Esophagus squamous epithelium (tissue), 5 donors: ENCODE measurements at places on chromosomes 4 and X. TPM values are rescaled to one million over a fixed set of nuclear protein-coding genes. Genes with fewer than 3 reads are reported as not detected.

Gene RPS6KA6
- 0.92 TPM for total RNA-seq

Gene POU4F2
- total RNA-seq = not detected

Gene TIGD4
- 0.38 TPM for total RNA-seq

Gene LGI2
- 0.57 TPM for total RNA-seq

Gene N4BP2
- 7.7 TPM for total RNA-seq

Gene MAGEA3
- total RNA-seq = not detected

GRCh38 chr4:179095585-179096221, 1653.5 kb upstream of the AGA start:
- no peaks in the 10 kb centered on the region for H3K27me3 ChIP-seq
- H3K27ac ChIP-seq = no peak overlapping the region
- DNase-seq = no peak
- H3K4me3 ChIP-seq = no peak overlapping the region
- H3K4me1 ChIP-seq = no peaks in the 10 kb centered on the region

DNA sequence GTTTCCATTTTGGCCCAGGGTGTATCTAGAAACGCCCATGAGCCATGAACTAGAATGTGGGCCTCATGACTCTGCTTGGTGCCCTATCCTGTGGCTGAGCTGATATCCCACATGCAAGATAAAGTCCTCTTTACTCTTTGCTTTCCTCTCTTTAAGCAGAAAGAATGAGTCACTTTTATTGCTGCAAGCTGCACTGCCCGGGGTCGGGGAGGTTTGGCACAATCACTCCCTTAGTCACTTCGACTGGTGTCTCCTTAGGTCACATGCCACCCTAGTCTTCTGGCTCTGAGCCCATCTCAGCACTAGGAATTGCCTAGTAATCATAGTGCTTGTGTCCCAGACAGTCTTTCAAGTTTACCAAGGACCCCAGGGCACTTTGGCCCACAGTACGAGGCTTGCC, 75.1 kb upstream of the CXorf66 start:
- H3K4me1 ChIP-seq = no peaks in the 10 kb centered on the region
- no peaks in the 10 kb centered on the region for H3K36me3 ChIP-seq
- H3K27ac ChIP-seq = no peak overlapping the region
- H3K4me3 ChIP-seq = no peak overlapping the region

DNA sequence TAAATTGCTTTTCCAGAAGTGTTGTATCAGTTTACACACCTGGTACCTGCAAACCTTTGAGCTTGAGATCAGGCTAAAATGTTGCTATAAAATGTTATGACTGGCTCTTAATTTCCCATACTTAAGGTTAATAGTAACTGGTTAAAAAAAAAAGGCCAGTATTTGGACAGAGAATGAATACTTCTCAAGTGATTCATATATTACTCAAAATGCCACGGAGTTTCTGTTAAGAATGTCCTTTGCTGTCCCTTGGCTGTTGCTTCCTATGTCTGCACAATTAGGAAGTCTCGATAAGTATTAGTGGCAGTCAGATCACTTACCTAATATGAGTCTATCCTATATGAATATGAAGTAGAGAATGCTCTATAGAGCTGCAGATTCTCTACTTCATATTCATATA, 232.2 kb upstream of the IGFBP7 start:
- no peaks in the 10 kb centered on the region for H3K27me3 ChIP-seq
- no peaks in the 10 kb centered on the region for H3K4me1 ChIP-seq
- no peak overlapping the region for H3K27ac ChIP-seq
- H3K4me3 ChIP-seq = no peak overlapping the region
- no peak for DNase-seq

GRCh38 chr4:139808381-139808807, 142.8 kb downstream of the MGST2 start:
- no peaks in the 10 kb centered on the region for H3K27me3 ChIP-seq
- H3K36me3 ChIP-seq = peaks cover 6% of the 10 kb centered on the region
- no peak overlapping the region for H3K4me3 ChIP-seq
- H3K4me1 ChIP-seq = peaks cover 3% of the 10 kb centered on the region

DNA sequence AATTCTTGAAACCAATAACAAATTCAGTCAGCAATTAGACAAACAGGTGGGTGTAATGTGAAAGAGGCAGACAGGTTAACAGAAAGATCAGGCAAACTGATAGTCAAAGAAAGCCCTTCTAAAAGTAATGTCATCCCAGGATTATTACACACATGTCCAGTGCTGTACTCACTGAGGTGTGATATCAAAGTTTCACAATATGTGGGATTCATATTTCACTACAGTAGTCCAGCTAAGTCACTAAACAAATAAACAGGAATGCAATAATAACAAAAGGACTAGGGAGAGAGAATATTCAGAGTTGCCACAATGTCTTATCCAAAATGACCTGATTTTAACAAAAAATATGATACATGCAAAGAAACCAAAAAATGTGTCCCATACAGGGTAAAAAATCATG, 787.5 kb downstream of the FSTL5 start:
- H3K36me3 ChIP-seq = no peaks in the 10 kb centered on the region
- H3K27me3 ChIP-seq = no peaks in the 10 kb centered on the region
- H3K27ac ChIP-seq = no peak overlapping the region
- H3K4me3 ChIP-seq = no peak overlapping the region
- no peaks in the 10 kb centered on the region for H3K4me1 ChIP-seq
- no peak for DNase-seq

DNA sequence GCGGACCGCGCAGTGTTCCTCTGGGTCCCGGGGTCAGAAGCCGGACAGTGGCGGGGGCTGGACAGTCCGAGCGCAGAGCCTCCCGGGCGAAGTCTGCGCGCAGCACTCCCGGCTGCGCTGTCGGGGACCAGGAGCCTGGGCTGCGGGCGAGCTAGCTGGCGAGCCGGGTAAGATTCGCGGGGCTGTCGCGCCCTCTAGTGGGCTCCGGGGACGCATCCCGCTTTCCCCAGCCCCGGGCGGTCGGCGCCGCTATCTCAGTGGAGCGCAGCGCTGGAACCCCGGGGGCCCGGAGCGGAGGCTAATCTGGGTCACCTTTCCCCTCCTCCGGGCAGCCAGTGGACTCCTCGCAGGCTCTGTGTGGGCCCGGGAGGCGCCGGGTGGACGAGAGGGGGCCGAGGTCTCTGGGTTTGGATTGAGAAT, 4.2 kb downstream of the PDGFRA start:
- peaks cover 39% of the 10 kb centered on the region for H3K4me1 ChIP-seq
- H3K27ac ChIP-seq = peak overlapping the region; percentile 46
- peak; percentile 5 for DNase-seq
- no peaks in the 10 kb centered on the region for H3K27me3 ChIP-seq

- no peak overlapping the region for H3K4me3 ChIP-seq
- H3K27ac ChIP-seq = no peak overlapping the region
- no peaks in the 10 kb centered on the region for H3K4me1 ChIP-seq
Observed at GRCh38 chr4:146342600-146343192, 128.4 kb downstream of the REELD1 start.

GRCh38 chrX:13028871-13029636, 15.4 kb downstream of the FAM9C start:
- H3K36me3 ChIP-seq = no peaks in the 10 kb centered on the region
- no peak overlapping the region for H3K4me3 ChIP-seq
- no peak for DNase-seq
- peaks cover 23% of the 10 kb centered on the region for H3K4me1 ChIP-seq
- peak overlapping the region; percentile 54 for H3K27ac ChIP-seq
- no peaks in the 10 kb centered on the region for H3K27me3 ChIP-seq

DNA sequence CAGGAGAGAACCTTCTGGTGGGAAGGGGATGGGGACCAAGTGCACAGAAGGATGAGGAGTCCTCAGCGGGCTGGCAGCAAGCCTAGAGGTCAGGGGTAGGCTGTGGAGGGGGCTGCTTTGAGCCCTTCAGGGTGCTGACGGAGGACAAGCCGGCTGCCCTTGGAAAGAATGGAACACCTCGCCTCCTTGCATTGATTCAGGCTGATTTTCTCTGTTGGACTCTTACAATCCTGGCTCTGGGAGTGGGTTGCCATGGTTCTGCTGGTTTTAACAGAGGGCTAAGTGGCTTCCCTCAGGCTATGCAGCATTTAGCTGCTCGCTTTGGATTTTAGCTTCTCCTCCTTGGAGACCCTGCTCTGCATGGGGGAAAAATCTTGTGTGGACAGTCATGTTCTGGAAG, 49.4 kb upstream of the CHRNA9 start:
- H3K4me1 ChIP-seq = no peaks in the 10 kb centered on the region
- no peaks in the 10 kb centered on the region for H3K27me3 ChIP-seq
- no peak for DNase-seq
- H3K4me3 ChIP-seq = no peak overlapping the region

DNA sequence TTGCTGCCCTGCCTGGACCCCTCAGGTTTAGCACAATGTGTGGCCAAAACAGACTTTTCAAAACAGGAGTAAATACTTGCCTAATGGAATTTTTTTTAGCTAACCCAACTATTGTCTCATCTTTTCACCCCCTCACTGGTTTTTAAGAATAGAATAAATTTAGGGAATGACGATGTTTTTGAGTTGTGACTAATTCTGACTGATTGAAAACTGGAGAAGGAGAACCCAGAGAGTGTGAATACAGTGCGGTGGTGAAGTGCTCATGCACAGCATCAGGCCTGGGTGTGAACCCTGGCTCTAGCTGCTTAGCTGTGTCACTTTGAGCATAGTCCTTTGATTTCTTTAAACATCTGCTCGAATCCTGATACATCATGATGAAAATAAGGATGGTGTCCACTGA, 10.5 kb downstream of the ANTXR2 start:
- no peak for DNase-seq
- peaks cover 15% of the 10 kb centered on the region for H3K4me1 ChIP-seq
- H3K27me3 ChIP-seq = no peaks in the 10 kb centered on the region
- no peaks in the 10 kb centered on the region for H3K36me3 ChIP-seq
- H3K4me3 ChIP-seq = no peak overlapping the region

DNA sequence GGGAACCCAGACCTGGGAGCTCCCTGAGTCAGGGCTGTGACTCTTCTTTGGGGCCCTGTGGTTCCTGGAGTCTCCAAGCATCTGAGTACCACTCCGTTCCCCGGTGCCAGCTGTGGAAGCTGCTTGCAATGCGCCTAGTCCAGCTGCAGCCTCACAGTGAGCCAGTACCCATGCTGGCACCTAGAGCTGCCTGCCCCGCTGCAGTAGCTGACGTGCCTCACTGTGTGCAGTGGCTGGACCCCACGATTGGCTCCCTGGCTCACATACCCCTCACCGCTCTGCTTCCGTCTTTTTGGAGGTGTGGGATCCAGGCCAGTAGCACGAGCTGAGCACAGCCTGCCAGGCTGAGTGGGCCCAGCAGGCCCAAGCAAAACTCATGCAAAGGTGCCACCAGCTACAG, 32.1 kb upstream of the PAGE1 start:
- H3K4me3 ChIP-seq = no peak overlapping the region
- H3K4me1 ChIP-seq = no peaks in the 10 kb centered on the region
- H3K27ac ChIP-seq = no peak overlapping the region
- DNase-seq = no peak
- no peaks in the 10 kb centered on the region for H3K36me3 ChIP-seq

DNA sequence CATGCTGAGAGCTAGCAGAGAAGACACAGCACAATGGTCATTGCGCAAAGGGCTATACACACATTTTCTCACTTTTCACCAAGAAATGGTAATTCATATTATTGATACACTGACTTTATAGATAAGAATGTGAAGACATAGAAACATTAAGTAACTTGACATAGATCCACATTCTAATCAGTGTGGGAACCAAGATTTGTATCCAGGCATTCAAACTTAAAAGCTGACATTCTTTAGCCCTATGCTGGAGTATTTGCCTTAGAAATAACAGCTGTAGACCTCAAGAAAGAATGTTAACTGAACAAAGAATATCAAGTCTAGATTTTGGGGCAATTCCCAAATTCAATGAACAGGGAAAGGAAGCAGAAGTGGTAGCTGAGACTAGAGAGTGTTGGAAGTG, 384.8 kb downstream of the IL15 start:
- no peak overlapping the region for H3K4me3 ChIP-seq
- no peaks in the 10 kb centered on the region for H3K4me1 ChIP-seq
- no peaks in the 10 kb centered on the region for H3K36me3 ChIP-seq
- H3K27me3 ChIP-seq = no peaks in the 10 kb centered on the region

DNA sequence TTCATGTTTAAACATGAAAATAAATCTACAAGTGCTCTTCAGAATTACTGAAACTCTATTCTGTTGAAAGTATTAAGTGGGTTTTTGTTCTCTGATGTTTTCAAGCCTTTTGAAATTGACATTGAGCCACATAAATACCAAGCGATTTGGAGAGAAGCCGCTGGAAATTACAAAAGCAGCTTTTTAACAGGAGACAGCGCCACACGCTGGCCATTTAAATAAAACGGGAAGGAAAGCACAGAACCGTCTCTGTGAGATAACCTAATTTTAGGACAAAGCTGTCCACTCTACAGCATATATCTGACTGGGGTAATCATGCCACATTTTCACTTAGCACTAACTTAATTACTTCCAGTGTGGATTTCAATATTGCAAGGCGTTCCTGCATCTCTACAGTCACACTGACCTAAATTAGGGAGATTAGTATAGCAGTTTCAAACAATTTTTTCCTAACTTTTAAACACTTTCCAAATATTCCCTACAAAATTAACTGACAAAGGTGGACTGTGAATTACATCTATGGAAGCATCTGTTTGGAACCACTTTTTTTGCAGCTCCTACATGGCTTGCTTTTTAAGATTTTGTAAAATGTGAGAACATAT, 6.8 kb upstream of the ANOS1 start:
- H3K27me3 ChIP-seq = no peaks in the 10 kb centered on the region
- H3K36me3 ChIP-seq = no peaks in the 10 kb centered on the region
- no peak overlapping the region for H3K27ac ChIP-seq

DNA sequence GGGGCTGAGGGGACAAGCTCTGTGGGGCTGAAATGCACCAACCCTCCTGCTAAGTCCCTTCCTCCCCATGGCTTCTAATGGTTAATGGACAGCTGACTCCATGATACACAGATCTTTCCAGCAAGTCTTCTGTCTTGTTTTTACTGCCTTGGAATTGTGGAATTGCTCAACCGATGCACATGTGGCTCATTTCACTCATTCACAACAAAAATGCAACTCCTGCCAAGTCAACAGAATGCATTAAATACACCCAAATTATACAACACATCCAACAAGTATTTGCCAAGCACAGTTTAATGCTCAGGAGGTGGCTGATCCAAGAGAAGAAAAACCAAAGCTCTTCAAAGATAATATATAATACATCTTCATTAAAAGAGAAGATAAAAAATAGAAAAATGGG, 61.9 kb upstream of the PAGE4 start:
- no peak overlapping the region for H3K4me3 ChIP-seq
- H3K36me3 ChIP-seq = no peaks in the 10 kb centered on the region
- H3K27me3 ChIP-seq = no peaks in the 10 kb centered on the region
- H3K27ac ChIP-seq = no peak overlapping the region

DNA sequence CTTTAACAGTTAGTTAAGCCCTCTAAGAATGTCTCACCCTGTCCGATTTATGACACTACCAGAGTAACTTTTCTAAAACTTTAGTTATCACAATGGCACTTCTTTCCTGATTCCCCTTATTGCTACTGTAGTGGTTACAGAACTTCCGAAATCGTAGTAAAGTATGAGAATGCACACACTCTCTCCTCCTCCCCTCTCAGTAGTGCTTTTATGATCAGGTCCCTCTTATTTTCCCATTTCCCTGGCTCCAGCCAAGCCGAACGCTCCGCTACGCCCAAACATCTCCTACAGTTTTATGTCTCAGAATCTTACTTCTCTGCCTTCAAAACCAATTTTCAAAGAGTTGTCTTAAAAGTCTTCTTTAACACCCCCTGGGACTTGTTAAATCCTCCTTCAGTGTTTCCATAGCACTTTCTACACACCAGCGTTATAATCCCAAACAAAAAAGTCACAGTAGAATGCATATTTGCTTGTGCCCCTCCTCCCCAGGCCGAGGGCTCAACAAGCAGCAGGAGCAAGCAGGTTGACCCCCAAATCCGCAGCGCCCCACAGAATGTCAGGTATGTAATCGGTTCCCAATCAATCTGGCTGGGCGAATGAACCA, 671 bp downstream of the HPF1 start:
- H3K27ac ChIP-seq = peak overlapping the region; percentile 75
- H3K4me3 ChIP-seq = peak overlapping the region; percentile 85
- DNase-seq = no peak
- no peaks in the 10 kb centered on the region for H3K36me3 ChIP-seq
